Stimulated activated CD4-positive, alpha-beta T cell treated with anti-CD3 and anti-CD28 coated beads, Interleukin-1b, Interleukin-23, amount 100 ng/mL, for 1 hour (primary cell): ENCODE measurements at places on chromosomes 1 and 21.

DNA sequence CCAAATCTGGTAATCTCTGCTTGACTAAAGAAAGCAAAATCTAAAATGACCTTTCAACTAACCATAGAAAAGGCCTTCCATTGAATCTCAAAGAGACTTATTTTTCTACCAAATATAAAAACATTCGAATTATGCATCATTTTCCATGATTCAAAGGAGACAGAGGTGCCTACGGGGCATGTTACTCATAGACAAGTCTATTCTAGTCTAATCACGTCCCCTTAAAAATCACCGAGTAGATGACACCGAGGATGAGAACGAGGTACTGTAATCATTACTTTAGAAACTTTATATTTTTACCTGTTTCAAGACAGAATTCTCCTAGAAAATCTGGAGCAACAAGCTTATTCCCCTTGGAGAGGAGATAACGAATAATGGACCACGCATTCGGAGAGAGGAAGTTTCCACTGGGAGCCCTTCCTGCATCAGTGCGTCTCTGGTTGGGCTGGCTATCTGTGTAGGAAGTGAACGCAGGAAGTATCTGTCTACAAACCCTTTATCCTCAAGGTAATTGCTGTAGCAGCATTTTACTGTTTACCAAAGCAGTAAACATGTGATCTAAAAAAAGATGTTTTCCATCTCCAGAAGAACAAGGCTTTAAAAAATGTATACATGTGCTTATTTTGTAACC, 9.5 kb downstream of the ERG start:
- DNase-seq: no peak

DNA sequence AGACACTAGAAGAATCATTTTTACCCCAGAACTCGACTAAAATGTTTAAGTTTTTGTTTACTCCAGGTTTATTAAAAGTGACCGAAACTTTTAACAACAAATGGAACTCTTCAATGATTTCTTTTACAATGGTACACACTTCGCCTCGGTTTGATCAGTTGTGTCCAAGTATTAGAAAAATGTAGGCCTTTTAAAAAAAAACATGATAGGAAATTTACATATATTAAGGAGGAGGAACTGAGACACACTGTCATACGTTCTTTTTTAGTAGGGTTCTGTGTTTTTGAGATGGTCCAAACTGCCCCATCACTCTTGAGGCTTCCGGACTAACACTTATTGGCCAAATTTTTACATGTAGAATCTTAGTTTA, 1.3 kb downstream of the PRDM2 start:
- no peak for DNase-seq

DNA sequence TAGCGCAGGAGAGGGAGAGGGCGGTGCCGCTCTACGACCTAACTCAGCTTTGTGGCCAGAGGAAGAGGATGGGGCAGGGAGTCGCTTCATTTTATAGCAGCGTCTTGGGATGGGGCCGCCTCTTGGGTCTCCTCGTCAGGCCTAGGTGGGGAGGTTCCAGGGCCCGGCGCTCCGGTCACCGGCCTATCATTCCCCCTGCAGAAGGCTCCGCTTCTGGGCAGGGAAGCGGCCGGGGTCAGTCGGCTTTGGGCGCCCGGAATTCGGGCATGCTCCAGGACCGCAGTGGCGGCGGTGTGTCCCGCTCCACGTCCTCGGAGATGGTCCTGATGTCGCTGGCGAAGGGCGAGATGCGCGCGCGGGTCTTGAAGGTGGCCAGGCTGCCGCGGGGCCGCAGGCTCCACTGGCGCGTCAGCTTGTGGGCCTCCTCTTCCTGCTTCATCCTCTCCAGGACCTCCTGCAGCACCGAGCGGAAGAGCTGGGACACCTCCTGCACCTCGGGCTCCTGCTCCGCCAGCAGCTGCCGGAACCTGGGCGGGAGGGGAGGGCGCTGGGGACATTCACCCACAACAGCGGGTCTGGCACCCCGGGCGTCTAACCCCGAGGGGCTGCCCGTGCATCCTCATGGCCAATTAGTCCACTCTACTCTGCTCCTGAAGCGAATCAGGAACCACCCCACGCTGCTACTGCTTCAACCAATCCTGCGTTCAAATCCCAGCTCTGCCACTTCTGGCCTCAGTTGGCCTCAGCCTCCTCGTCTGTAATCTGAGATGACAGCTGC, 13.0 kb downstream of the RD3 start:
- DNase-seq: no peak

- DNase-seq: no peak
Observed at GRCh38 chr21:43358940-43359822, 67.8 kb downstream of the SIK1 start.

- DNase-seq: no peak
Observed at GRCh38 chr1:160127865-160128523, 12.4 kb downstream of the ATP1A2 start.

DNA sequence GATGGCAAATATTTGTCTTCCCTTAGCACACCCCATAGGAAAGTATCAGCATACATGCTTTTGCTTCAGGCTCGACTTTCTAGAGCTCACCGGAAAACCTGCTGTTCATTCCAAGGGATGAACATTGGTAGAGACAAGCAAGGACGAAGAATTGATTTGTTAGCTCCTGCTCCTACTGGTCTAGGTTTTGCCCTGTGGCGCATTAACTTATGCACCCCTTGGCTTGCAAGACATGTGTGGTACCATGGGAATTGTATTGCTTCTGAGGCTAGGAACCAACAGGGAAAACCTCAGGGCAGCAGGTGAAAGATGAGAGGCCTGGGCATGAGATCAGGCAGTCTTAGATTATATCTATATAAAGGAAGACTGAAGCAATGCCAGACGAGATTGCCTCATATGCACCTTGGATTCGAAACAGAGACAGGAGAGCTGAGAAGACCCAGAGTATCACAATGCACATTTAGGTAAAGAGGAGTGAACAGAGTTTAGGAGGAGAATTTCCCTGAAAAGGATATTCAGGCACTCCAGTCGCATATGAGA, 771.2 kb upstream of the B3GALT2 start:
- DNase-seq: no peak
